Renal cortical epithelial cell (primary cell): ENCODE measurements at places on chromosomes 4 and X.
A peak's percentile ranks its signal among the peaks of the same experiment; 100 is the strongest.

GRCh38 chr4:77190053-77190452 lies 33.0 kb downstream of the CCNG2 start:
- peak; percentile 53 for DNase-seq

GRCh38 chr4:97185233-97185632 lies 958.0 kb downstream of the STPG2 start:
- DNase-seq: peak; percentile 0

DNA sequence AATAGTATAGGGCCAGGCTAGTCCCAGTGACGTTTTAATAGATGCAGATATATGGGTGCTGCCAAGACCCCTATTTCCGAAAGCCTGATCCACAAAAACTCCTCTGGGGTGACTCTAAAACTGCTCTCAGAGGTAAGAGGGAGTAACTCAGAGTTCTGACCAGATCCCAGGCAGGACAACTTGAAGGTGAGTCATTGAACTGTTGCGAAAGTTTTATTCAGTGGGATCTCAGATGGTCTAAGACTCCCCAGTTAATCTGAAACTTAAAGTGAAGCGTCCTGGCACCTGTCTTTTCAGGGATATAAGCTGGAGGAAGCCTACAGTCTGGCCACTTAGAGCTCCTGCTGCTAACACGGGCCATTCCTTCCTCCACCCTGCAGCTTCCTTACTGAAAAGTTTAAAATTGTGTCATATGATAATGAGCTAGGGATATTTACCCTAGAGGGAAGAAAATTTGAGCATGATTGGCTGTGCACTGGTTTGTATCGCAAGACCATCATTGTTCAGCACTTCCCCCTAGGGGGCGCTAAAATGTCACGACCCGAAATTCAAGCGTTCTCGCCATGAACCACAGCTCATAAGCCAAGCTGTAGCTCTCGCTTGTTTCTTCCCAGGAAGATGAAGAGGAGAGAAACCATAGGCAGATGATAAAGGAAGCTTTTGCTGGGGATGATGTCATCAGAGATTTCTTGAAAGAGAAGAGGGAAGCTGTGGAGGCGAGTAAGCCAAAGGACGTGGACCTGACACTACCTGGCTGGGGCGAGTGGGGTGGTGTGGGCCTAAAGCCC lies 19.5 kb downstream of the UTP14A start:
- DNase-seq: peak; percentile 76

GRCh38 chr4:3106339-3107186 lies 32.1 kb downstream of the HTT start:
- peak; percentile 85 for DNase-seq

DNA sequence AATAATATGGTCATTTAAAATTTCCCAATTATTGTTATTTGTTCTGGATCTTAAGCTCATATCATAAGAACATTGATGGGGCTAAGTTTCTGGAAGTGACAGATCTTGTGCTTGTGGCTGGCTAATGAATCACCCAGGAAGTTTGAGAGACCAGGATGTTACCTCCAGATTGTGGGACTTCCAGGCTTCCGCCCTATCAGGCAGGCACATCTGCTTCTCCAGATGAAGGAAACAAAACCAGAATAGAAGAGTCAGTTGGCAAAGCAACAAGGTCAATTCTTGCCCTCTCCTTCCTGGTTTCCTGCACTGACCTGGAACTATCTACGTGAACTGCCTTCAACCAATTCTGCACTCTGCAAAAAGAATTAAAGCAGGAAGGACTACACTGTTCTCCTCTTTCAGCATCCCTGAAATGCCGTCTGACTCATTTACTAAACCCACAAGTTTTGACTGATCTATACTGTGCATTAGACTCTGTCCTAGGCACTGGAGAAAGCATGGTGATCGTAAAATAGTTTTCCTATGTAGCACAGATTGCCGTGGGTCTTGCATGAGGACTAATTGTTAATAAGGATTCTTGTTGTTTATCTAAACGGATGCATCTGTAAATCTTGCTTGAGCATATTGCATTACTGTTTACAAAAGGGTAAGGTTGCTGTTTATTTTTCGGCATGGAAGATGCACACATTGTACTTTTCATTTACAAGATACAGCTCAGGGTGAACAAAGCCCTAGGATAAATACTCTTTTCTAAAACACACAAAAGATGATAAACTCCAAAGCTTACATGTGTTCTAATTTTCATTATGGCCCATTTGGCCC lies 74.6 kb downstream of the AMELX start:
- peak; percentile 1 for DNase-seq

DNA sequence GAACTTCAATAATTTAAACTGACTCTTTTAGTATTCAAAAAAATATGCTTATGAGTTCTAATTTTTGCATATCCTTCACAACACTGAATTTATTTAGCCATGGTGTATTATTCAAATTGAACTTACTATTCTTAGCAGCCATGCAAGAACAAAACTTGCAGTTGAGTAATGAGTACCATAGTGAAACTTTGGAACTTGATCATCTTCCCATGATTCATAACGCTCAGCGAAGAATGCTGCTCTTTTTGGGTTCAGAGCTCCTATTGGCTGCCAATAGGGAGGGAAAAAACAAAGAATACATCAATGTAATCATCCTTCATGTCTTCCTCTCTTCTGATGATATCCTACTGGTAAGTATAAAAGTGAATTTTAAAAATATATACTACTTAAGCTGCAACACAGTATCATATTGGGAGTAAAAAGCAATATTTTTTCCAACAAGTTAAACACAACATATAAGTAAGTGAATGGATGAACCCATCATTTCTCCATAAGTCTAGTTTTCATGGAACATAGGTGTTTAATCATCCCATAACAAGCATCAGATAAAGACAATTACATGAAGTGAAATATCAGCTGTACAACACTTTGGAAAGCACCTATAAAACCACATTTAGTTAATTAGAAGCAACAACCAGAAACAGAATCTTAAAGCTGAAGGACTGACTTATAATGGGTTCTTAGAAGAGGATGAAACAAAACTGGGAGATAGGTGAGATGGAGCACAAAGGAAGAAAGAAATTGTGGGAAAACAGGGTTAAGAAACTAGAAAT lies 145.2 kb upstream of the MAB21L2 start:
- DNase-seq: no peak

GRCh38 chr4:181432335-181432734 lies 810.9 kb upstream of the TENM3 start:
- no peak for DNase-seq

GRCh38 chrX:149572743-149573142 lies 14.5 kb downstream of the MAGEA9B start:
- no peak for DNase-seq

GRCh38 chrX:123088331-123088730 lies 95.7 kb upstream of the GRIA3 start:
- peak; percentile 23 for DNase-seq

DNA sequence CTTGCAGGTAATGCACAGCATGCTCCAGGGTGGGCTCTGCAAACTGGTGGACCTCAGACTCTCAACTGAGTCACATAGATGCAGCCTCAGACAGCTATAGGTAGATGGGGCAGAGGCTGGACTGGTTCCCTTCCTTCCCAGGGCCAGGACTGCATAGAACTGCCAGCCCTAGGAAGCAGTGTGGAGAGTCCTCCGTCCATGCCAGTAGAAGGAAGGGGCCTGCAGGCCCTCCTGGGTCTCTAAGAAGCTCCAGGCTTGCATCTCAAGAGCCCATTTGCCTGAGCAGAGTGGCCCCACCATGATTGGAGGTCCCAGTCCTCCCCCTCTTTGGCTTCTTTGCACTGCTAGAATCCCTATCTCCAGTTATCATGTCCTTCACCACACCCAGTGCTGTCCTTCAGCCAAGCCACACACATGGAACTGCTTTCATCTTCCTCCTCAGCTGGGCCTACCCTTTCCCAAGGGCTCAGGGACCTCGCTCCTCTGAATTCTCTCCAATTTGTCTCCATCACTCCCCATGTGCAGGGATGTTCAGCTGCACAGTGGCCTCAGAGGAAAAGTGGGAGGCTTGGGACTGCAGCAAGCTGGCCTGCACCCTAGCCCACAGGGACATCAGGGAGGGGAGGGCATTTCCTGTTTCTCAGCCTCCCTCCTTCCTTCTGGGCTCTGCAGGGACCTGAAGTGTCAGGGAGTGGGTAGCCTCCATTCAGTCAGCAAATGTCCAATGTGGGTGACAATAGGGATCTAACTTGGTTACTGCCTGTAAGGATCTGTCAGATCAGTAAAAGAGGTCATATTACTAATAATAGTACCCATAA lies 146.0 kb downstream of the PJA1 start:
- no peak for DNase-seq

GRCh38 chr4:150950657-150951288 lies 64.3 kb downstream of the LRBA start:
- peak; percentile 53 for DNase-seq

- DNase-seq: no peak
Observed at GRCh38 chrX:109624641-109625616, at the start of gene KCNE5. Gene KCNE5 (minus strand): TSS chrX:109625172. CDS start chrX:109625020, 152 bp downstream.

DNA sequence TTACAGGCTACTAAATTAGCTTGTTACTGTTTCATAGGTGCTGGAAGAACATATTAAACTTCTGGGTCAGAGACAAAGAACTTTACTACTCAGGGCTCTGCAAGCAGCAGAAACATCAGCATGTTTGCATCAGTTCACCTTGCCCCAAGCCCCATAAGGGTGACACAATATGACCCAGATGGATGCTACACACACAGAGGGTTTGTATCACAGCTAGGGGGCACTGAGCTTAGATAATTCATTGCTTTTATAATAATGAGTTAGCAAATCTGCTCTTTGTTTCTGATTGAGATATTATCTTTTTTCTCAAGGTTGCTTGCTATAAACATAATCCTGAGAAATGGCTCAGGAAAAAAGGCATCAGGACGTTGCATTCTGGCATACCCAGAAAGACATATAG lies 4.8 kb upstream of the SYNPO2 start:
- no peak for DNase-seq

- DNase-seq: peak; percentile 2
Observed at GRCh38 chrX:100368167-100368566, 41.9 kb downstream of the PCDH19 start.

- peak; percentile 85 for DNase-seq
Observed at GRCh38 chr4:130257271-130257670, 1161.3 kb downstream of the C4orf33 start.

- DNase-seq: peak; percentile 3
Observed at GRCh38 chr4:79848329-79848728, 224.7 kb downstream of the ANTXR2 start.

DNA sequence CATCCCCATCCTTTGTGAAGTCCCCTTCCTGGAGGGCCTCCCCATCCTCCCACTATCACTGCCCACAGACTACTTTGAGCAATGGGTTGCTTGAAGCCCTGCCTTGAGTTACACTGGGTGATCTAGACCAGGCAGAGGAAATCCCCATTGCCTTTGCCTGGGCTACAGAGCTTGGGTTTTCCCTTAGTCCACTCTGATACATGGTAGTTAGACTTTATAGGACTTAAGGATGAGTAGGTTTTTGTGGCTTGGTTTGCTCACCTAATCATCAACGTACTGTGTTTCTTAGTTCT lies 56.6 kb downstream of the TMEM131L start:
- no peak for DNase-seq

- no peak for DNase-seq
Observed at GRCh38 chr4:41426539-41426938, 111.4 kb upstream of the LIMCH1 start.
